ENCODE measurements at places on chromosomes 3 and 15.

- no peak for DNase-seq
Observed at GRCh38 chr3:104388619-104389018, 978.1 kb upstream of the ALCAM start.

DNA sequence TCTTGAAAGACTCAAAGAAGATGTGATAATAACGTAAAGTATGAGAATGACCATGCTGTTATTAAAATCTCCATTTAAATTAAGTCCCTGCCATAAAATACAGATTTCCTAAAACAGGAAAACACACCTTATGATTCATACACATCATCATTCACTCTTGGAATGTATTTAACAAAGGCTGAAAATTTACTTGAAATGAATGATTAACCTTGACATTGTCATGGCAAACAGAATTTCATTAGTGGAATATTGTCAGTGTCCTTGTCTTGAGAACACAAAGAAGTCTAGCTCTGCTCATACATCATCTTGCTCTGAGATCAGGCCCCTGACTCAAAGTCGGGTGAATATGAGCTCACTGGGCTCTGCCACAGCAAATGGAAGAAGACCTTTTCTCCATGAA, 313.9 kb downstream of the FGF12 start:
- DNase-seq, result no peak

GRCh38 chr3:143119974-143120715, 574 bp downstream of the CHST2 start:
- DNase-seq, result peak; percentile 30

DNA sequence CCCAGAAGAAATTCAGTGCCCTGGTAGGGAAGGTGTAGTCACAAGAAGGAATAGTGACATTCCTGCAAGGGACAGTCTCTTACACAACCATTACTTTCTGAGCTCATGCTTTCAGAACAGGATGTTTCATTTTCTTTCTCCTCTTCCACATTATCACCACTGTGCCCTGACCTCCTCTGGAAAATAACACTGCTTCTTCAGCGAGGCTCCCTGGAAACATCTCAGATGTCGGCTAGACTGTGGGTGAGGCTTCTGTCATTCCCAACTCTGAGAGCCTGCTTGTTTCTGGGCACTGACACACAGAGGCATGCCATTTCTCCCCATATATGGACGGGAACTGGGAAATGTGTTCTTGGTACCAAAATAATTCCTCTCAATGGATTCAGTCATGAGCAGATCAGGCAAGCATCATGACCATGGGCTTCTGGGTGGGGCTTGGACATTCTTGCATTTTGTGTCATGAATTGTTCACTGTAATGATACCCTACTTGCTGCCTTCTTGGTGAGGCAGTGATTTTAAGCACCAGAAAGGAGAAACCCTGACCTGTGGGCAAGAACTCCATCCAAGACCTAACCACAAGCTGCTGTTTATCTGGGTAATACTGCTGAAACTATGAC, 14.3 kb upstream of the TNFAIP8L3 start:
- no peak for DNase-seq

DNA sequence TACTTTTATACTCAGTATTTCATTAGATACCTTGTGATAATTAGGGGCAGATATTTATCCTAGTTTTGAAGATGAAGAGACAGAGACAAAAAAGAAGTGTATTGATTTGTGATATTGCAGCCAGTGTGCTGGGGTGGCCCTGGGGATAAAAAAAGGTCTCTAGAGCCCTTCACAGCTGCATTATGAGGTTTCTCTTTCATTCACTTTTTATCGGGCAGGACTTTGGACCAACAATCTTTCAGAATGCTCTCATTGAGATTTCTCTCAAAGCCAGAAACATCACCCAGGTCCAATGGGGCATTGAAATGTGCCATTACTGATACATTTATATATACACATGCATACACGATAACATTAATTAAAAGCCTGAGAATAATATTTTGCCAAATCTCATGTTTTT, 20.5 kb upstream of the SELENOT start:
- no peak for DNase-seq

DNA sequence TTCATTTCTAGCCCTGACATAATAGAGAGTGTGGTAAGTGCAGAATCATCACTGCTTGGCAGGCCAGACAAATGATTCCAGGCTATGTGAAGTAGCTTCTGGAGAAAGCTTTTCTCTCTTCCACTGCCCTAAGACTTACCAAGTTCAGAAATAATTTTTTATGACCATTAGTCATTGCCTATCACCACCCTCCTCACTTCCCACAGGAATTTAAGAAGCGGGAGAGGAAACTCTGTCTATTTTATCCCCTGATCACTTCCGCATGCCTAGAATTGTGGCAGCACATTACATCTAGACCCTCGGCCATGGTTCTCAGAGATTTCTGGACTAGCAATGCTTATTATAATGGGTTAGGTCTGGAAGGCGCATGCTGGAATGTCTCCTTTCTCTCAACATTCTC, 397.8 kb upstream of the NR2F2 start:
- DNase-seq, result no peak

- no peak for DNase-seq
Observed at GRCh38 chr3:4738737-4739274, 240.4 kb upstream of the BHLHE40 start.

DNA sequence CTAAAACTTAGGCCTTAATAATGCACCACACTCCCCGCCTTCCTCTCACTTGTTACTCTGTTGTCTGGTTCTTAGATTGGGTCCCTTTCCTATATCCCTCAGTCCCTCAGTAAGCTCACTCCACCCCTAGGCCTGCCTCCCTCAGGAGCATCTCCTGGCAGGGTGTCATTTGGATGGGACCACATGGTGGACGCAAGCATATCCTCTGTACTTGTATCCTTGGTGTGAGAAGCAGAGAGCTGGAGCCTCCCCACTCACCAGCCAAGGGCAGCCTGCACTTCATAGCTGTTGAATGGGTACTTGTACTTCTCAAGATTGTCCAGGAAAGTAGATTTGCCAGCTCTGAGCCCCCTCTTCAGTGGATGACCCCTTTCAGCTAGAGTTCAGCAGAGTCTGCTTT, 11.6 kb downstream of the SEC61A1 start:
- no peak for DNase-seq

GRCh38 chr3:114179575-114179974, 723 bp upstream of the DRD3 start:
- DNase-seq, result no peak

DNA sequence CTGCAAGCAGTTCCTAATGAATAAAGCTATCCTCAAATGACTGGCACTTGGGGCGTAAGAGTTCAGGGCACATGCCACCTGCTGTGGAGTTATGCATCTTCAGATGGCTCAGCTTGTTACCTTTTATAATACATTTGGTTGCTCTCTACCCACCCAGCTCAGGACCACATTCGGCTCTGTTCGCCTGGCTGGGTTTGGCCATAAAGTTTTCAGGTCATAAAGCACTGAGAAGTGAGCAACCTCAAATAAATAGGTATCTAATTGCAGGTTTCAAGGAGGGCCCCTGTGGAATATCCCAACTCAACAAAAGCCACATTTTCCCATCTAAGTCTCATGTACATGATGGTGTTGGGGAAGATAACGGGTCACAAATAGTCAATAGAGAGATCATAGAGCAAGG, 727.3 kb downstream of the GRM7 start:
- DNase-seq, result no peak

DNA sequence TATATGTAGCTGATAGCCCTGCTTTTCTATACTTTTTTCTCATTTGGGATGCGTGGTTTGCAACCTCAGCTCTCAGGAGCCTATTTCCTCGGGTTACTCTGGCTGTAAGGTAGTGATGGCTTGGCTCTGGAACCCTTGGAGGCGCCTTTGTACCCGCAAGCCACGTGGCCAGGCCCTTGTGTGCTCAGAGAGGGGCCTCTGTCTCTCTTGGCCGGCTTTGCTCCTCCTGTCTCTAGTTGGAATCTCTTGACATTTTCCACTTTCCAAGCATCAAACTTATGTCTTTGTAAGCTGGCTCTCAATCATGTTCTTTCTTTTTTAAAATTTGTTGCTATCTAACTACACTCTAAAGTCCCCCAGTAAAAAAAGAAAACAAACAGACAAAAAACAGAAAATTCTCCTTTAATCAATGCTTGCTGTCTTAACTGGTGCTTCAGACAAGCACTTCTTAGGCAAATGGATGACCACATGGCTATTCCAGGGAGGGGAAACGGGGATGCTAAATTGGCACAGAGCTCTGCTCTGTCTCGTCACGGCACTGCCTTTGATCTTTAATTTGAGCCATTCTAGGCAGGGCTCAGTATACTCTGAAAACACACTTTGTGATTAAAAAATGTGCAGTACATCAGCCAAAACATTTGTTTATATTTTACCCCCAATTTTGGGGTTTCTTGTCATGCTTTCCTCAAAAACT, 180.4 kb upstream of the NR2E3 start:
- DNase-seq, result no peak

DNA sequence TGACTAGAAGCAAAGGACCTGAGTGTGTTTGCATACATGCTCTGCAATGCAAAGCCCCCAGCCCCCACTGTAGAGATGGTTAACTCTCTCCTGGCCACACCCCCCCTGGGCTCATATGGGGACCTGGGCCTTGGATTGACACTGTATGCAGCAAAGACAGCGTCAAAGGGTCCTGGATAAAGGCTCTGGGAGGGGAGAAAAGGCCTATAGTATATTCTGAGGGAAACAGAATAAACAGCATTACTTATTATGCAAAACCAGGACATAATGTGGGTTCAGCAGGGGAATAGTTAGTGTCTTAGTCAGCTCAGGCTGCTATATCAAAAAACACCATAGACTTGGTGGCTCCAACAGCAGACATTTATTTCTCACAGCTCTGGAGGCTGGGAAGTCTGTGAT, 158.7 kb downstream of the APBA2 start:
- DNase-seq, result no peak

DNA sequence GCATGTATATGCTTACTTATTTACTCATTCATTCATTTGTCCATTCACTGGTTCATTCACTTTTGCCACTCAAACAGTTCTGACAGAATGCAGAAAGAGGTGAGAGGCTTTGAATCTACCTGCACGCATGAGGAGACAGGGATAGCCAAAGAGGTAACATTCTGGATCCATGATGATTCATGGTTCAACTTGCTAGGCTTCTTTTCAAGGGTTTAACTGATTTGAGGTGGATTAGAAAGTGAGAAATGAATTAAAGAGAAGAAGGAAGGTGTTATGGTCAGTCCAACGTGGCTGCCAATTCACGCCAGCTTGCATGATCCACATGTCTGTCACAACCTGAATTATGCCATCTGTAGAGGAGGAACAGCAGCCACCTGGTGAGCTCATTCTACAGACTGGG, 260.6 kb downstream of the ARRDC4 start:
- no peak for DNase-seq

GRCh38 chr3:186035277-186035676, 73.6 kb downstream of the ETV5 start:
- no peak for DNase-seq

DNA sequence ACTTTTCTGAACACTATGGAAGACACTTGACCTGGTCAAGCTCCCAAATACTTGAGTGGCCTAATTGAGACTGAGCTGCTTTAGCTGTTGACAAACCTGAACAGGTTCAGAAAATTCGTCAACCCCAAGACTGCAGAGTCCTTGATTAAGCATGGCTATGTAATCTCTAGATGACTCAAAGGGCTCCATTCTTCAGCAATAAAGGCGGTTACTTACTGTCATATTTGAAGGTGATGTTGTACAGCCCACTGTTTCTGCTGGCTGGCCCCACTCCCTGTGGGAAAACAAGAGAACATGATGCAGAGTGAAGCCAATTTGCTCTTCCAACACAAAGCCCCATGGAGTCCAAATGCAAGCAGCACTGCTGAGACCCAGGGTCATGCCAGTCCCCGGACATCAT, 45.1 kb downstream of the IL17RD start:
- no peak for DNase-seq

GRCh38 chr15:97791824-97792792, 168.4 kb upstream of the ARRDC4 start:
- DNase-seq, result no peak

- DNase-seq, result no peak
Observed at GRCh38 chr3:70726096-70726938, 413.9 kb upstream of the MDFIC2 start.

DNA sequence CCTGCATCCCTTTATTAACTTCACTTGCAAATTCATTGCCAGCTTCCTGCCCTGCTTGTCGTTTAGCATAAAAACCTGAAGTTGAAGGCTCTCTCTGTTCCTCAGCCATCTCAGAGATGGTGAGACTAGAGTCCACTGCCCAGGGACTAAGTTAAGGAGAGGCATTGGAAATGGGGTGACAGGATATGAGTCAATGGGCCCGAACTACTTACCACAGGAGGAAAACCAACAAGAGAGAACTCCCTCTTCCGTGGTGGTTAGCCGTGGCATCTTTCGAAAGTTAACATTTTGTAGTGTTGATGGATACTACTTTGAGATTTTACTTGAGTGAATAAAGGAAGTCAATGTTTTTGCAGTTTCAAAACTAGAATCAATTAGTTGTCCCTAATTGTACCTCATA, 65.3 kb downstream of the LRTM1 start:
- DNase-seq, result no peak

- DNase-seq, result no peak
Observed at GRCh38 chr3:124592658-124593441, 137.4 kb upstream of the UMPS start.

DNA sequence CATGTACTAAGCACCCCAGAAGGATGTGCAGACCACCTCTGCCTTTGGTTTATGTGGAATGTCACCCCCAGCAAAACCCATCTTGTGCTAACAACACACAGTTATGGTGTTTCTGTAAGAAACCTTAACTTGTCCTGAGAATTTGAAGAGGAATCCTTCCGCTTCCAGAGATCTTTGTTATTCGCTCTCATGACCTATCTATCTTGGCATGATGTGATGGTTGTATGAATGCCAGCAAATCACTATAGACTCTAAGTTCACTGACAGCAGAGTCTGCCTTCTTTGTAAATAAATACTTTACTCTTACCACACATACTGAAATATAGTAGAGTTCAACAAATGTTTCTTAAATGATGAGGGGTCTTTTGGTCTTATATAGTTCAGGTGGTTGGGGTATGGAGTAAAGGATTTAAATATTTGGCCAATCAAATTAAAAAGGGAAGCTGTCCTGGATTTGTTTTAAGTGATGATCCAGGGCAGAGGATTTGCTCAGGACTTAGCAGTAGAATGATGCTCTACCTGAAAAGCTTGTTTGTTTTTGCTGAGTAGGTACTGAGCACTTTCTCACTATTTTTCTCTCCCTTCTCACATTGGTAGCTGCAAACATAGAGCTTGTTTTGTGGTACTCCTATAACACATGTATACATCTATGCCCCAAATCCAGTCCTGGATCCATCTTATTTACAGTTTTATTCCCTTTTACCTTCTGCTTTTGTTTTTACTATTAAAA, 27.9 kb upstream of the RTP1 start:
- DNase-seq, result no peak

- DNase-seq, result no peak
Observed at GRCh38 chr3:153293265-153293664, 131.2 kb downstream of the RAP2B start.

GRCh38 chr3:177230641-177231040, 33.4 kb upstream of the TBL1XR1 start:
- DNase-seq, result no peak

GRCh38 chr3:63864965-63865327, 1.3 kb downstream of the ATXN7 start:
- DNase-seq, result no peak

Data from activated CD4-positive, alpha-beta T cell treated with anti-CD3 and anti-CD28 coated beads for 24 hours (primary cell).